ENCODE measurements at places on chromosomes 4 and X.

DNA sequence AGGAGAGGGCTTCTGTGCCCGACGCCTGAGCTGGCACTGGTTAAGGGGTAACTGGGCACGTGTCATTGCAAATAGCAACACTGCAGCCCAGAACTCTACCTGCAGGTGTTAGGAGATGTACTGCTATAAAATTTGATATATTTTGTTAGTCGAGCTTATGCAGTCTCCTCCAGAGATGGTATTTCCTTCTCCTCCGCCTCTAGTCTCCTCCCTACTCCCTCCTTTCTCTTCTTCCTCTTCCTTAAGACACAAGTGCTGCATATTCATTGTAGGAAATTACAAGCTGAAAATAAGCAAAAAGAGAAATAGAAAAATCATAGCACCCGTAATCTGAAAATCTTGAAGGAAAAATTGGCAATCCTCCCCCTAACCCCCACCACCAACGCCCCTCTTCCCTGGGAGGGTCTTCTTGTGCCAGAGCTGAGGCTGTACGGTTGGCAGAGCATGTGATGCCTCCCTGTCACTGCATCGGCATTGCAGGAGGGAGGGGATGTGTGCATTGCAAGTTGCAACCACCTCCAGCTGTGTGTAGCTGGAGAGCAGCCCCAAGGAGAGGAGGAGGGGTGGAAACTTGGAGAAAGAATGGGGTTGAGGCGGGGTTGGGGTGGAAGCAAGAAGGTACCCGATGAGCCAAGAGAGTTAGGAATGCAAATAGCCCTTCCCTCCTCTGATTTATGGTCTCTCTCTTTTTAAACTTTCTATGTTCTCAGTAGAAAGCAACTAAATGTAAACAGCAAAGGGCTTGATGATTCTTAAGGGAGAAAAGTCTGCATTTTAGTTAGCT lies 48.3 kb upstream of the MND1 start:
- DNase-seq, result no peak

- DNase-seq, result no peak
Measured at GRCh38 chr4:5412751-5413150, 295.6 kb downstream of the EVC2 start.

GRCh38 chrX:39642071-39642470 lies 455.7 kb downstream of the BCOR start:
- peak; percentile 7 for DNase-seq

DNA sequence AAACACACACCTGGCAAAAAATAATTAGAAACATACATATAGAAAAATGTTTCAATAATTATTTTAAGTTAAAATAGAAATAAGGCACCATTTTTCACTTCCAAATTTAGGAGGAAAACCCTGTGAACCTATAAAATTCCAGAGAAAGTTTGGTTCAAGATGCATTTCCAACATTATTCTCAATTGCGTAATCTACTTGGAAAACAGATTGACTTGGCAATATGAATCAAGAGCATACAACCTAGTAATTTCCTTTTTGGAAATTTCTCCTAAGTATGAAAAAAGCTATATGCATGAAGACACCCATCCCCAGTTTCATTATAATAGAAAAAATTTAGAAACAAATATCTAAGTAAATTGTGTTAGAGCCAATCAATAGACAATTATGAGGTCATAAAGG lies 242.9 kb downstream of the IQCM start:
- no peak for DNase-seq

- DNase-seq, result no peak
Measured at GRCh38 chr4:107125496-107125895, 89.4 kb upstream of the DKK2 start.

All from thyroid gland (tissue), 4 donors.